Aortic smooth muscle cell (primary cell): ENCODE measurements at places on chromosomes 5 and 9. TPM values are rescaled to one million over a fixed set of nuclear protein-coding genes. Genes with fewer than 3 reads are reported as not detected.

The NME5 gene
- 4.8 and 5.0 TPM in 2 replicates for total RNA-seq

The DMRTA1 gene
- total RNA-seq, result under 0.01 and 0.06 TPM in 2 replicates

The NEUROG1 gene
- total RNA-seq, result not detected in 2 replicates

The MEGF10 gene
- total RNA-seq, result 0.06 and 0.13 TPM in 2 replicates

The FAM81B gene
- total RNA-seq, result not detected in 2 replicates

The MUSK gene
- 0.13 and 0.56 TPM in 2 replicates for total RNA-seq

The IL7R gene
- 0.12 and 0.13 TPM in 2 replicates for total RNA-seq

The IRF1 gene
- 13.1 and 16.5 TPM in 2 replicates for total RNA-seq

The SLC1A1 gene
- total RNA-seq, result 38.7 and 78.2 TPM in 2 replicates

The ERAP2 gene
- 52.2 and 65.5 TPM in 2 replicates for total RNA-seq

The TOR1A gene
- 24.9 and 27.1 TPM in 2 replicates for total RNA-seq

The CREBRF gene
- 16.9 and 27.5 TPM in 2 replicates for total RNA-seq

The DNAI1 gene
- not detected in 2 replicates for total RNA-seq

The CDO1 gene
- total RNA-seq, result 3.5 and 7.4 TPM in 2 replicates

The WNT8A gene
- total RNA-seq, result not detected in 2 replicates

The ISL1 gene
- total RNA-seq, result 0.13 and 0.25 TPM in 2 replicates

The SPINK4 gene
- not detected in 2 replicates for total RNA-seq

The FCHO2 gene
- 15.8 and 18.2 TPM in 2 replicates for total RNA-seq

The SPINK9 gene
- total RNA-seq, result not detected in 2 replicates

The CSF1R gene
- under 0.01 TPM in 1 of 2 replicates, not detected in the other for total RNA-seq

The MAMDC2 gene
- 2.5 and 2.6 TPM in 2 replicates for total RNA-seq

The MARVELD2 gene
- 1.3 and 1.9 TPM in 2 replicates for total RNA-seq

The DMRT3 gene
- not detected in 2 replicates for total RNA-seq

The DMGDH gene
- 1.7 and 2.1 TPM in 2 replicates for total RNA-seq

The ECSCR gene
- total RNA-seq, result 6.8 and 13.7 TPM in 2 replicates

The PCAT7 gene
- total RNA-seq, result 0.06 TPM in 1 of 2 replicates, not detected in the other

The AFF4 gene
- 36.1 and 46.7 TPM in 2 replicates for total RNA-seq

The SEMA5A gene
- 23.9 and 47.5 TPM in 2 replicates for total RNA-seq

The MYMK gene
- not detected in 2 replicates for total RNA-seq

The TOMM5 gene
- total RNA-seq, result 117 and 140 TPM in 2 replicates

The ENHO gene
- total RNA-seq, result not detected in 2 replicates

The PTPA gene
- 173 and 176 TPM in 2 replicates for total RNA-seq

The NXNL2 gene
- 0.66 and 0.81 TPM in 2 replicates for total RNA-seq

The F2RL1 gene
- 7.5 and 24.3 TPM in 2 replicates for total RNA-seq

The SPATA24 gene
- total RNA-seq, result 7.0 and 9.6 TPM in 2 replicates

The HSPB3 gene
- total RNA-seq, result 0.37 TPM in 1 of 2 replicates, not detected in the other

The FAM153A gene
- not detected in 2 replicates for total RNA-seq

The RANBP3L gene
- 0.13 and 0.31 TPM in 2 replicates for total RNA-seq

The STK32A gene
- total RNA-seq, result 3.4 and 5.5 TPM in 2 replicates

The PCDHB6 gene
- total RNA-seq, result 0.13 and 0.37 TPM in 2 replicates

The GABBR2 gene
- total RNA-seq, result 0.12 and 0.13 TPM in 2 replicates

The SPAG8 gene
- 1.7 TPM in 2 replicates for total RNA-seq

The LRRC19 gene
- total RNA-seq, result not detected in 2 replicates

The NACC2 gene
- total RNA-seq, result 29.2 TPM in 2 replicates

The SIT1 gene
- total RNA-seq, result 0.25 and 0.53 TPM in 2 replicates

The CDKN2B-AS1 gene
- total RNA-seq, result 4.9 and 5.2 TPM in 2 replicates

The IFNA13 gene
- not detected in 2 replicates for total RNA-seq

The PIP5KL1 gene
- total RNA-seq, result 0.66 and 0.81 TPM in 2 replicates

The PFN3 gene
- total RNA-seq, result not detected in 2 replicates

The CCDC180 gene
- 2.7 and 4.5 TPM in 2 replicates for total RNA-seq

The NFX1 gene
- total RNA-seq, result 19.9 and 24.0 TPM in 2 replicates

The SLF1 gene
- 5.5 and 10.6 TPM in 2 replicates for total RNA-seq

The SLC22A4 gene
- 1.1 and 1.7 TPM in 2 replicates for total RNA-seq
